Activated CD4-positive, alpha-beta T cell treated with anti-CD3 and anti-CD28 coated beads, Interleukin-10, Interleukin-2, amounts not matched to agents 100 ng/mL and 50 ng/mL, durations not matched to agents 16 hours and 8 hours (primary cell): ENCODE measurements at places on chromosomes 5 and 9.

- DNase-seq, result no peak
These were observed 244.4 kb upstream of the TUT7 start for GRCh38 chr9:86598411-86599239.

DNA sequence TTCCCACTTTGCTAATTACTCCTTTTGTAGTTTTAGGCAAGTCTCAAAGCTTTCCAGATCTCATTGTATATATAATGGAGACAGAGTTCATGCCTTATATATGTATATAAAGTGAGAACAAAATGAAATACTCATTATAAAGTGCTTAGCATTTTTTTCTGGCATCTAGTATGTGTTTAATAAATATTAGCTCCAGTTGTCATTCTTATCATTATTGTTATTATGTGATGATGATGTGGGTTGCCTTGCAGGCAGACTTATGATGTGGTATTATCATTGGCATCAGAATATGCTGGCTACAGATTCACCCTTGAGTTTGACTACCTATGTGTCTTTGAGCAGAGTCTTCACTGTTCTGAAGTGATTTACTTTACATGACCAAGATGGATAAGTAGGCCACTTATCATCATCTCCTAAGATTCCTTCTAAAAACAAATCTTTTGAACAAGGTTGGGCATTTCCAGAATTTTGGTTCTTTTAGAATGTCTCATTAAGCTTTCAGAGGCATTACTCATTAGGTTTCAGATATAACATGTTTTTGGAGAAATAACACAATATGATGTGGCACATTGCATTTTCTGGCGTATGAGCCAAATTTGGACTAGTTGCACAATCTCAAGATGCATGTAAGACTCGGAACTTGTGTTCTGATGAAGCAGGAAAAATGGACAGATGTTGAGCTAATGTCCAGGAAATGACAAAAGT is 145.6 kb upstream of the TNC start:
- DNase-seq, result no peak

DNA sequence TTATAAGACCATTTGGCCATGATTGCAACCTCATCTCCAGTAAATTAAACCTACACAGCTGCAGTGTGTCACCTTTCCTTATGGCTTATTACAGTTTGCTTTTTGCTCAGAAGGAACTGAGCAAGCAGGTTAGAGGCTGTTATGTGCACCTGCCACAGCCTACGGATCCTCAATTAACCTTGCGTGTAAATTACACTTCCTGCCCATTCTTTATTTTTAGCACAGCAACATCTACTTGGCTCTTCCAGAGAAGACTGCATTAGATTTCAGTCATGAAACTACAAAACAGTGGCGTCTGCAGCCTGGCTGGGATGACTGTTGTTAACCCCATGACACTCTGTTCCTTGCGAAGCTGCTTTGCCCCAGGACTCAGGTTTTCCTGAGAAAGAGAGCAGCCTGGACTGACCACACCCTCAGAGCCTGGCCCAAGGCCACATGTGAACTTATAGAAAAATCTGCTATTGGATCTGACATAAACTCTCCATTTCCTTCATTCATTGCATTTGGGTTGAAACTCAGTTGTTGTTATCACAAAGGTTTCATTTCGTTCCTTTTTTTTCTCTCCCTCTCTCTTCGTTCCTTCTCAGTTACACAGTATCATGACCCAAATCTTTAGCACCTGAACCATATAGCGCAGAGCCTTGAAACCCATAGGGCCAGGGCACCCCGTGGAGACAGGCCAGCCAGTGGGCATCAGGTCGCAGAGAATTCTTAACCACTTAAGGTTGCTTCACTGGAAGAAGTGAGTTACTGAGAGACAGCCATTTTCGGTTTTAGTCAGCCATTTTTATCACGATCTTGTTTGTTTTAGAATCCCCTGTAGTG is 138.6 kb downstream of the PALM2AKAP2 start:
- peak; percentile 84 for DNase-seq

GRCh38 chr9:19231126-19231903 is 822 bp downstream of the DENND4C start:
- peak; percentile 31 for DNase-seq

- DNase-seq, result no peak
These were observed 24.8 kb downstream of the KCTD16 start for GRCh38 chr5:144195448-144195847.

GRCh38 chr5:127077366-127077765 is 4.1 kb upstream of the C5orf63 start:
- DNase-seq, result no peak

- no peak for DNase-seq
These were observed 27.0 kb downstream of the SKP1 start for GRCh38 chr5:134149571-134150303.

DNA sequence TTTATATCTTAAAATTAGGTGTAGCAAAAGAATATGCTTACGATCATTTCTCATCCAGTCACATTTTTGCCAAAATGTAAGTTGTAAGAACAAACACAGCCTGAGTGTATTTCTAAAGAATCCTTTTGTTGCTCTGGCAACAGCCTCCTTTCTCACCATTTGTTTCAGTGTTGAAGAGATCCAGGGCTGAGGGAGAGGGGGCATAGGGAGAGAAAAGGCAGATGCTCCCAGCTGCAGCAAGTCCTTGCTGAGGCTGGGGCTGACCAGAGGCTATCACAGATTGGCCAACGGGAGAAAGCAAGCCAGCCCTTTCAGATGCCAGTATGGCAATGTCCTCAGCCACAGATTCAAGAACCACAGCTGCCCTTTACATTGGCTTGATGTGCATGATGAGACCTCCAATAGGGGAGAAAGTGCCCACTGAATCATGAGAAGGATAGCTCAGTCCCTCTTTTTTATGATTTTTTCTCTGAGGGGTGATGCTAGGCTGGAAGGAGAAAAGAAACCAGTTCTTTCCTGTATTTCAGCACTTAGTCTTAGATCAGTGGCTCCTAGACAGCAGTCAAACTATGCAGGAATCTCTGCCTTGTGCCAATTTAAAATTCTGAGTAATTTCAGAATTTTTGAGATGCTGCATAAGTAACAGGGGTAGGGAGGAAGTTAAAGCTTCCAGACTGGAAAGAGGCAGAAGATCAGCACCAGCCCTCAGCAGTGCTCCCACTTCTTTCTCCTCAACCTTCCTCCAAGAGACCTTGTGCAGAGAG is 142.1 kb downstream of the LHFPL2 start:
- no peak for DNase-seq

- DNase-seq, result no peak
These were observed 644.4 kb downstream of the PDE4D start for GRCh38 chr5:59249160-59249559.

DNA sequence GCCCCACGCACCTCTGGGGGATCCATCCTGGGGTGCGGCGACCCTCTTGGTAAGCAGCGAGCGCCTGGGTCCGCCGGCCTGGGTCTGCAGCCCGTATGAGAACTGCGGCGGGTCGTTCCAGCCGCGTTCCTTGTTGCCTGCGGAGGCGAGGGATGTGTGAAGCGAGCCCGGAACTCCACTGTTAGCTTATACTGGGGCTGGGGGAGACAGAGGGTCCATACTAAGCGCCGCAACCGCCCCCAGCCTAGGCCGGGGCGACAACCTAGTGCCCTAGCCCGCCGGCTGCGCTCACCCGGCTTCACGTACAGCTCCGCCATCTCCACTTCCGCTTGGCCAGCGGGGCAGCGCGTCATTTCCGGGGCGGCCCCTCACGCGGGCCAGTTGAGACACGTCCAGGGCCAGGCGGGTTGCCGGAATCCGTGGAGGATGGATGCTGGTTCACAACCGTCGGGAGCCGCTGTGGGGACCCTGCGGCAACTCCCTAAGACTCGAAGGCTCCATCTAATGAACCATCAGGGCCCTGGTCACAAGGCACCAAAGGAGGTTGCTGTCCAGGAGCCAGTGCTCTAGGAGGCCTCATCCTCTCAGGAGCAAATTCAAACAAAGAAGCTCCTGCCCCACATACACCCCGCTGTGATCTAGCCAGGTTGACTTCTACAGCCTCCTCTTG is at the start of gene SRA1:
TSS of gene SRA1 (minus strand) at position 338 of the 670 bp plus-strand sequence. CDS start at position 317, 21 bp downstream.
- DNase-seq, result peak; percentile 94
